ENCODE measurements at places on chromosomes 2 and 18.

DNA sequence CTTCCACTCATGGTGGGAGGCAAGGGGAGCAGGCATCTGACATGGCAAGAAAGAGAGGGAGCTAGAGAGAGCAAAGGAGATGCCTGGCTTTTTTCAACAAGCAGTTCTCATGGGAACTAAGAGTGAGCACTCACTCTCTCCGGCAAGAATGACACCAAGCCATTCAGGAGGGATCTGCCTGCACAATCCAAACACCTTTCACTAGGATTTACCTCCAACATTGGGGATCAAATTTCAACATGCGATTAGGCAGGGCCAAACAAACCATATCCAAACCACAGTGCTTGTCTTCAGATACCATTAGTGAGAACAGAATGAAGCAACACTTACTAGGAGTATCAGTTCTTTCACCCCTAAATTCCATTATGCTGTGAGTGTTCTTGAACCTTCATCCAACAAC, 77.3 kb downstream of the FIGN start:
- no peak for DNase-seq

DNA sequence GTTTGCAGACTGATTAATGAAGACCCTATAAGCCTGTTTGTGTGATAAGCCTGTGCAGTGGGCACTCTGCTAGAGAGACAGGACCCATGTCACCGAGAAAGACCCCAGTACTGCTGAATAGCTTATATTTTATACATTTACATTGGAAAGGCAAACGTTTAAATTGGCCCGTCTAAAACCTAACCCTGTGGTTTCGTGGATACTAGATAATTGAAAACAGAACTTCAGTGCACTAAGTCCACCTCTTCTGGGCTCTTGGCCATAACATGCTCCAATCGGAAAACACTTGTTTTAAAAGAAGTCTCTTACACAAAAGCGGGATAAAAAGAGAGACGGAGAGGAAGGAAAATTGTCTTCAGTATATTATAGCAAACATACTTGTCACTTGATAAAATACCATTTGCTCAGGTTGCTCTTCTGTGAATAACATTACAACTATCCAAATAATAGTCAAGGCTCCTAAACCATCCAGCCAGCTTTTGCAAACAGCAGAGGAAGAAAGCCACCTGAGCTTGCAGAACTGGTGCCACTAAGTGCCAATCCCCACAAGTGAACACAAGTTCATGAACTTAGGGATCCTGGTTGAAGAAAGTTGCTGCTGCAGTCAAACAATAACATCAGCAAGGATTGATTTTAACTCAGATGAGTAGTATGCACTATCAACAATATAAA, 218.4 kb upstream of the FN1 start:
- DNase-seq, result no peak

- no peak for DNase-seq
These were observed 820.6 kb upstream of the PIK3C3 start for GRCh38 chr18:41134426-41134825.

GRCh38 chr2:152421521-152422370, 86.8 kb downstream of the FMNL2 start:
- DNase-seq, result no peak

- no peak for DNase-seq
These were observed 34.0 kb upstream of the SLC66A3 start for GRCh38 chr2:11121099-11121822.

- no peak for DNase-seq
These were observed 55.9 kb upstream of the ZNF385B start for GRCh38 chr2:179917272-179917671.

DNA sequence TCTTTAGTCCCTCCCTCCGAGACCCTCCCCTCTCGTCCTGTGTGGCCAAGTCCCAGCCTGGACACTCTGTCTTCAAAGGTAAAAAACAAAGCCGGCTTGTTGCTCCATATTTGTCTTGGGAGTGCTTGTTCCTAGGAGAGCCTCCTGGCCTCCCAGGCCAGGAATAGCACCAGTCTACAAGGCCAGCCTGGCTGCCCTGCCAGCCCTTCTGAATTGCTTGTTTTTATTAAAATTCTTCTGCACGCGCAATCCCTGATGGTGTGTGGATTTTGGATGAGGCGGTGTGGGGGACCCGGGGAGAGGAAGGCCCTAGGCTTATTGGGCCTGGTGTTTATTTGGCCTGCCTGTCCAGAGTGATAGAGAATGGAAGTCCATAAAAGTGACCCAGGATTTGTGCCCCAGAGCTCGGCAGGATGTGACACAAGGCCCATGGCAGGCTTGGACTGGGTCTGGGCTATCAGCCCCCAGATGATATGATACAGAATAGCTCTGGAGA, 297.3 kb downstream of the CYP26B1 start:
- no peak for DNase-seq

Data from T-helper 2 cell (primary cell).